ENCODE measurements at places on chromosomes 5 and 9.

- peak overlapping the region; percentile 79 for H3K27ac ChIP-seq
- H3K27me3 ChIP-seq: no peaks in the 10 kb centered on the region
Observed at GRCh38 chr9:110140276-110140675, 67.7 kb downstream of the C9orf152 start.

DNA sequence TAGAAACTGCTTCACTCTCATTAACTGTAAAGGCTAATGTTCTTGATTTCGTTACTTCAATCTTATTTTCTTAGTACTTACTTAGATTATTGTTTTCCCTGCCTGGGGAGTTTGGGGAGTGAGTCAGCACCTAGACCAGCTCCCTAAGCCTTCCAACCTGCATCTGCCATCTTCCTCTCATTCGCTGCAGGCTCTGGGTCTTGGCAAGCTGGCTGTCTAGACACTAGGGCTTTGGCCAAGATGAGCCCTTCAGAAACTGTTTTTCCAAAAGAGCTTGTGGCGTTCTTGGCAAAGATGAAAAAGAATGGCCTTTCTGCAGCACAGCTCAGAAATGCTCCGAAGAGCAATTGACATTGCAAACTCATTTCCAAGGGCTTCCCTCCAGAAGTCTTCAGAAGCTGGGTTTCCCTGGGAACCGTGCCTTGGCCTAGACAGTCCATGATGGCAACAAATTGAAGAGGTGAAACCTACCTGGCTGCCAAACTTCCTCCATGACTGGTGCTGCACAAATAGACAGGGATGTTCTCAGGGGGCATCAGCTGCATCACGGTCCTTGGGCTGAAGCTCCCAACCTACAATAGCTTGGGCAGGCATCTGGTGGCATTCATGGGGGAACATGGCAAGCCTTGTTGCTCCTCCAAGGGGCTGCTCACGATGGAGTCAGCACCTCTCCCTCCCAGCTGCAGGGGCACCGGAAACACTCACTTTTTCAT lies 76.6 kb downstream of the NSUN2 start:
- H3K27me3 ChIP-seq: peaks cover 8% of the 10 kb centered on the region
- no peak for DNase-seq
- no peak overlapping the region for H3K4me3 ChIP-seq
- H3K4me1 ChIP-seq: no peaks in the 10 kb centered on the region
- no peaks in the 10 kb centered on the region for H3K36me3 ChIP-seq
- H3K27ac ChIP-seq: no peak overlapping the region

DNA sequence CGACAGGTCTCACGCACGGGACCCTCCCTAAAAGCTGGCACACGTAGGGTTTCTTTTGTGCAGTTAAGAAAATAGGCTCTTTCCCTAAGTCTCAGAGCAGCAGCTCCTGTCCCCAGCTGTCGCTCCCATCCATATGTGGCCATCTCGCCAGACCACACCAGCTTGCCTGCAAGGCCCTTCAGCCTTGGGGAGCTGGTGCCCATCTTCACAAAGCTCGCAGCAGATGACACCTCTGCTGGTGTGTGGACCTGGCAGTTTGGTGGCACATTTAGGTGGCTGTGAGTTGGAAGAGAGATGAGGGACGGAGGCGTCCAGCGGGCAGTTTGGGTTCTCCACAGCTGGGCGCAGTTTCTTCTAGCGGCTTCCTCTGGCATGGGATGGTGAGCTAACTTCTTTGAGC lies 239.0 kb downstream of the FANCC start:
- no peaks in the 10 kb centered on the region for H3K27me3 ChIP-seq
- H3K36me3 ChIP-seq: no peaks in the 10 kb centered on the region
- no peak overlapping the region for H3K4me3 ChIP-seq

DNA sequence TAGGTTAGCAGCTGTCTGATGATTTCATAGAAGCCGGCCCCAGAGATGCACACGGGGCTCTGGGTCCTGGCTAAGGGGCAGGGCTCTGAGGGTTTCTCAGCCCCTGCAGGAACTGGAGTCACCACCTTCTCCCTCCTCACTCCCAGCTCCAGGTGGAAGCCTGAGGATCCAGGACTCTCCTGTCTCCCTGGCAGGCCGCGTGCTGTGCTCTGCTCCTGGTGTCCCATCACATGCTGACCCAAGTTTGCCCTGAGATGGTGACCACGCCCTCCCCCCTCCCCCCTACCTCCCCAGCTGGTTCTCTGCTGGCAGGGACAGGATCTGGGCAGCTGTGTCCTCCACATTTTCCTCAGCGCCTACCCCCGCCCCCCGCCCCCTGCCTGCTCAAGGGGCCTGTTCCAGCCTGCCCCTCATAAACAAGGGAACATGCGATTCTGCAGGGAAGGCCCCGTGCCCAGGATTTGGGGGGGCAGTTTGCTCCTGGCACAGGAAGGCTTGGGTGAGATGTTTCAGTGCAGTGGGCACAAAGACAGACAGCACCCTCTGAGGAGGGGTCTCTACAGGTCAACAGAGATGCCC lies 87.4 kb downstream of the PSD2 start:
- H3K27me3 ChIP-seq: no peaks in the 10 kb centered on the region
- H3K36me3 ChIP-seq: no peaks in the 10 kb centered on the region
- peak; percentile 62 for DNase-seq
- H3K27ac ChIP-seq: no peak overlapping the region
- H3K4me1 ChIP-seq: no peaks in the 10 kb centered on the region
- no peak overlapping the region for H3K4me3 ChIP-seq

Data from spleen (tissue), 13 donors.